ENCODE measurements at places on chromosomes 1 and 21. TPM values are rescaled to one million over a fixed set of nuclear protein-coding genes. Genes with fewer than 3 reads are reported as not detected.
A peak's percentile ranks its signal among the peaks of the same experiment; 100 is the strongest.

Gene KLHDC7A
- 28.0 TPM for polyA plus RNA-seq

Gene KRTAP12-2
- polyA plus RNA-seq: not detected

DNA sequence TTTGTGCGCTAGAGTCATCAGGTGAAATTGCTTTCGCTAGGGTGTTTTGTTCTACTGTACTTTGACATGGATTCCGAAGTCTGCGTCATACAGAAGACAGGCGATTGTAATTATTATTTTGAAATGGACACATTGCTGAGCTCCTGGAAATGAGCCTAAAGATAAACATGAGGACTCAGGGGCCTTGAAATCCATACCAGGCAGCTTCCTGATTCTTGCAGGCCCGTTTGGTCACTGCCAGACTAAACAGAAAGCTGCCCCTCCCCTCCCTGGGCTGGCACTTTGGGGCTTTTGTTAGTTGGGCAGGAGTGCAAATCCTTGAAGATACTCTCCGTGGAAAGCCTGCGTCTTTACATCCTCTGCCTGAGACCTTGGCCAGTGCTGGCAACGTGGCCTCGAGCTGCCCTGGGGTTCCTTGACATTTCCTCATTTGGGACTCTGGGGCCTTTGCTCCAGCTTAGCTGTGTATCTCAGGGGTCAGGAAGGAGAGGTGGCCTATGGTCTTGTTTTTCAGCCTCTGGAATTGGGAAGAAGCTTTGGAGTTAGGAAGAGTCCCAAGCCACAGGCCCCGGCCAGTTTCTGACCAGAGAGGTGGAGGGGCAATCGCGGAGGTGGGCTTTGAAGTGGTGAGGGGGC lies 26.9 kb upstream of the KCNE2 start:
- no peak for DNase-seq

GRCh38 chr1:10537082-10537766 lies 62.5 kb downstream of the PEX14 start:
- peak; percentile 26 for DNase-seq

GRCh38 chr1:178646821-178647220 lies 78.2 kb upstream of the RALGPS2 start:
- DNase-seq: no peak

Gene ANKRD45
- 1.2 TPM for polyA plus RNA-seq

Gene PEAR1
- 4.5 TPM for polyA plus RNA-seq

DNA sequence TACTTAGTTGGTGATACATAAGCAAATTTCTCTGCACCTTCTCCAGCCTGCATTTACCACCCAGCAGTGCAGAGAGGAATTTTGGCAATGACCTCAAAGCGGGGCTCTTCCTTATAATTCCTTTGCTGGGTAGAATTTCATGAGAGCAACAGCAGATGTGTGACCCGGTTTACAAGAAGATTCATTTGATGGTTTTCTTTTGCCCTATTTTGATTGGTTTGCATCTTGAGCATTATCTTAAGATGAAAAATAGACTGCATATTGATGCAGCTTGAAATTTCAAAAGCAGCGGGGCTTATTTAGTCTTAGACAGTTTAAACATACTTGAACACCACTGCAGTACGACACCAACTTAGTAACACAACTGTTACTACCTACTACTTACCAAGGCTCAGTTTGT lies 378.9 kb downstream of the TTLL7 start:
- DNase-seq: no peak

Gene FGR
- polyA plus RNA-seq: 2.5 TPM

- peak; percentile 94 for DNase-seq
Measured at GRCh38 chr1:153532769-153533599, 2.8 kb downstream of the S100A6 start.

GRCh38 chr1:95041491-95042165 lies 31.1 kb downstream of the ALG14 start:
- peak; percentile 94 for DNase-seq

GRCh38 chr21:16116069-16116468 lies 386.3 kb downstream of the USP25 start:
- no peak for DNase-seq

Gene NUP210L
- not detected for polyA plus RNA-seq

Gene TMPRSS2
- polyA plus RNA-seq: 55.0 TPM

- DNase-seq: no peak
Measured at GRCh38 chr1:91015794-91016550, 5.9 kb downstream of the ZNF644 start.

DNA sequence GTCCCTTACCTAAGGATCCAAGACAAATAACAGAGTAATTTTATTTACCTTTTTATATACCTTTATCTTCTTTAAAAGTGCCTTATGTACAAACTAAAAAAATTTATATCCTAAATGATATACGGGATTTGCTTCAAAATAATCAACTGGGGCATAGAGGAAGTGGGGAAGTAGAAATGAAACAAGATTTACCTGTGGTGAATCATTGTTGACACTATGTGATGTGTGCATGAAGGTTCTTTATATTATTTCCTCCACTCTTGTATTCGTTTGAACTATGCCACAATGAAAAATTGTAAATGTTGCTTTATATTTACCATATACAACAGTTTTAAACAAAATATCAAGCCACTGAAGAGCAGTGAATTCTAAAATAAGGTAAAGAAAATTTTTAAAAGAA lies 13.0 kb downstream of the RGS7 start:
- no peak for DNase-seq

DNA sequence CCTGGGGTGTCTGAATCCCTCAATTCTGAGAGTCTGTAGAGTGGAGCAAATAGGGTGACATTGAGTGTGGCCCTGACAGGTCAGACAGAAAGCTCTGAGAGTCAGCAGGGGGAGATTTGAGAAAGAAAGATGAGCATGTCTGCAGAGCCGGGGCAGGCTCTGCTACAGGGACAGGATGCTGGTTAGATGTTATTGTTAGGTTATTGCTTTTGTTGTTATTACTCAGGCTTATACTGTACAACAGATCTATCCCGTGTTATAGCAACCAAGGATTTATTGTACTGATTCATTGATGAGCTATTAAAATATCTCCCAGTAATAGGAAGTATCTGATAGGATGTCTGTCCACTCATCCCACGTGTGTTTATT lies 59.5 kb downstream of the NFASC start:
- DNase-seq: no peak

- no peak for DNase-seq
Measured at GRCh38 chr1:22557341-22557950, 5.8 kb upstream of the EPHA8 start.

DNA sequence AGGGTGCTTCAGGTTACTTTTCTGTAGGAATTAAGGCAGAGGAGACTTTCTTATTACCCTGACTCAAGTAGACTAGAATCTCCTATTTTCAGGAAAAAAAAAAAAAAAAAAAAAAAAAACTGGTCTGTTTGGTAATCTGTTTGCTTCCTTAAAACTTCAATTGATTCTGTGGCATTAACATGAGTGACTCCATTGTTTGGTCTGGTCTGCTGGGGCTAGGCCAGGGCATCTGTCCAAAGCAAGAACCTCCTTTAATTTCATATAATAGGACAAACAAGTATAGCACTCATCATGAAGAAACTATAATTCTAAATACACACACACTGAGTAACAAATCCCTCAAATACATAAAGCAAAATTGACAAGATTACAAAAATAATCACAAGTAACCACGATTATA lies 32.9 kb upstream of the LRRC7 start:
- no peak for DNase-seq

Gene NR1I3
- 19.6 TPM for polyA plus RNA-seq

DNA sequence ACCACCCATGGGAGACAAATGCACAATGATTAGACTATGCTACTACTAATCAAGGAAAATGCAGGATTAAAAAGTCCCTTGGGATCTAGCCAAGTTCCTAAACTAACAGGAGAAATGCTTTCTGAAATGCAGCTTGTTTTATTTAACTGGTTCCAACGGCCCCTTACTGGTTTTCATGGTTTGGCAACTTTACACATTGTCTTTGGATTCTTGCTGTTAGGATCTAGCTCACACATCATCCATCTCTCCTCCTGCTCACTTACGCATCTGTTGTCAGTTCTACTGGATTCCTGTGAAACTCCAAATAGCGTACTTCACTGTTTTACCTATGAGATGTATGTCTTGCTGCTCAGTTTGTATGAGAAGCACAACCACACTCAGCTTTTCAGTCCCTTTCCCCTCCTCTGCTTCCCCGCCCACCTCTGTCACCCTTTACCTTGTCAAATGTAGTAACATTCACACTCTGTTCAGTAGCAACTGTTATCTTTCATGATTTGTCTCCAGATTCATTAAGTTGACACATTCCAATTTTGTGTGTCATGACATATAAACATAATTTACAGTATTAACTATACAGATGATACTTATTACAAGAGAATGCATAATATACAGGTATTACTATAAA lies 130.1 kb downstream of the SIM2 start:
- DNase-seq: no peak

DNA sequence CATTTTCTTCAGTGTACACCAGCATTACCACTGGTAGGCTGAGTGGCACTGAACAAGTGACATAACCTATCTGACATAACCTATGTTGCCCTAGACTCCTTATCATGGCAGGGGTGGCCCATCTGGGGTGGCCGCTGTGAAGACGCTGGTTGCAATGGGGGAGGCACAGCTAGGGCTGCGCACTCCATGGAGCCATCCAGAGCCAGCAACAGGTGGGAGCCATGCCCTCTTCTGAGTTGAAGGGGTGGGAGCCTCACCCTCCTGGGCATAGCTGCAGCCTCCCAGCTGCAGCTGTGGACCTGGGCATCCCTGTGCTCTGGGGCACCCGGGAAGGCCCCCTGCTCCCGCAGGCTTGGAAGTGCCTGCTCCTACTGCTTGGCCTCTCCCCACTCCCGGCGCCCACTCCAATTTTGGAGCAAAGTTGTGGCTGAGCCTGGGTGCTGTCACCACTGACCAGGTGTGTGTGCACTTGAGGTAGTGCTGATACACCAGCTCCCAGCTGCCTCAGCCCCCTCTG lies 52.4 kb upstream of the NTPCR start:
- DNase-seq: no peak

GRCh38 chr1:26730695-26731094 lies 34.9 kb downstream of the ARID1A start:
- DNase-seq: no peak
